ENCODE measurements at places on chromosomes 13 and 19.

DNA sequence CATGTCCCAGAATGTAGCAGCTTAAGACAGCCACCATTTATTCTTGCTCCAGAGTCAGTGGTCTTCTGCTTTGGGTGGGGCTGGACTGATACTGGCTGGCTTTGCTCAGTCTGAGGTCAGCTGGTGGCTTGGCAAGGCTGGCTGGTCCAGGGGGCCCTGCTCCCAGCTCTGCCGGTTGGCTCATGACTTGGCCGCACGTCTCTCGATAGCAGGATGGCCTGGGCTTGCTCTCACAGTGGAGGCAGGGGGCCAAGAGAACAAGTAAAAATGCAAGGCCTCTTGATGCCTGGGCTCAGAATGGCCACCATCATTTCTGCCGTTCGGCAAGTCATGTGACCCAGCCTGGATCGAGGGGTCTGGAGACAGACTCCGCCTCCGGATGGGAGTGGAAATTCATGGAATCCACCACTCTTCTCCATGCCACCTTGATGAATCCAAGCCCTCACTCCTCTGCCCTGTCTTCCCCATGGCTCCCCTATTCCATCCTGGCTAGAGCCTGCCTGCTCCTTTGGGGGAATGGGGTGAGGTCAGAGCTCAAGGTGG is 13.1 kb downstream of the ACTMAP start:
- no peak for DNase-seq

DNA sequence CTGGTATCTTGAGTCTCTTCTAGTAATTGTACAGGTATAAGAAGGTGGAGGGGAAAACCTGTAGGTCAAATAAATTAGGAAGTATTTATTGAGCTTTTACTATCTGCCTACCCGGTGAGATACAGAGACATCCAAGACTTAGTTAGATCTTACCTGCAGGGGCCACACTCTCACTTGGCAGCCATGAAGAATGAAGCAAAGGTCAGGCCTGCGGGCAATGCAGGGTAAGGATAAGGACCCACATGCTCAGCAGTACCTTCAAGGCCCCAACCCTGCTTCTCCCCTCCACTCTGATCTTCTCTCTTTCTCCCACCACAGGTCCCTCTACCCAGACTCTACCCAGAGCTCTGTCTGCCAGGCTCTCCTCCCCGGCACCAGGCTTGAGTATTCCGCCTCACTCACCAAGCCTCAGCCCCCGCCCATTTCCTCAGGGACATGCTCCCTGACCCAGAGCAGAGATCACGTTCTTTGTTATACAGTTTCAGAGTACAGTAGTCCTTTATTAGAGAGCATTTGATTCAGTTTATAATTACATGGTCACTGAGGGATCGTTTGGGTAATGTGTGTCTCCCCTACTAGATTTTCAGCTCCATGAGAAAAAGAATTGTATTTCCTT is 18.9 kb upstream of the CLDN10 start:
- DNase-seq: no peak

- no peak for DNase-seq
Observed at GRCh38 chr13:109684084-109684823, 102.1 kb downstream of the IRS2 start.

DNA sequence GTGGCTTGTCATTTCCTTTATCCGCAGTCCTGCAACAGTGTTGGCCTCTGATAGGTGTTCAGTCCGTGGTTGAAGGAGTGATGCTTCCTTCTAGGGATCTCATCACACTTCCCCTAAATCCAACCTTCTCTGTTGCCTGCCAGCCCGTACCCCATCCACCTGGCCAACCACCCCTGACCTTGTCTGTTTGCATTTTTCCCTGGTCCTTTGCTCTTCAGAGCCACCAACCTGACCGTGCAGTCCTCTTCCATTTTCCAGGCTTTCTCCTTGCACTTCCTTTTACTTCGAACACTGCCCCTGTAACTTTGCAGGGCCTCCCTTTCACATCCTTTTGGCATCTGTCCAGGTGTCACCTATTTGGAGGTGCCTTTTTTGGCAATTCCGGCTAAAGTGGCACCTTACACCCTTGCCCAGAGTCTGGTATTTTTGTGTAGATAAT is 696 bp downstream of the ZNF460 start:
- DNase-seq: no peak

DNA sequence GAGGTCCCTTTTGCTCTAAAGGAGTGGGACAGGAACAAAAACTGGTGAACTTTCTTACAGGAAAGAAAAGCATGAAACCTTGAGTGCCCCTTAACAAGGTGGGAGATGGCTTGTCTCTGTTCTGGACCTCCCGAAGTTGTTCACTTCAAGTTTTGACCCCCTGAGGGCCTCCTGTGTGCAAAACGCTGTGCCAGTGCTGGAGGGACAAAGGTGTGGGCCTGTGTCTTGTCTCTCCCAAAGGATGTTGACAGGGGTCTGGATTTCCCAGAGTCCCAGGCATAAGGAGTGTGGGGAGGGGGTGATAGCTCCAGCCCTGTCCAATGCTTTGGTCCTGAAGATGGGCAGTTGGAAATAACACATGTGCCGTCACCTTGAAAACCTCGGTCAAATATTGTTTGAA is 6.5 kb downstream of the ZNF536 start:
- DNase-seq: no peak

DNA sequence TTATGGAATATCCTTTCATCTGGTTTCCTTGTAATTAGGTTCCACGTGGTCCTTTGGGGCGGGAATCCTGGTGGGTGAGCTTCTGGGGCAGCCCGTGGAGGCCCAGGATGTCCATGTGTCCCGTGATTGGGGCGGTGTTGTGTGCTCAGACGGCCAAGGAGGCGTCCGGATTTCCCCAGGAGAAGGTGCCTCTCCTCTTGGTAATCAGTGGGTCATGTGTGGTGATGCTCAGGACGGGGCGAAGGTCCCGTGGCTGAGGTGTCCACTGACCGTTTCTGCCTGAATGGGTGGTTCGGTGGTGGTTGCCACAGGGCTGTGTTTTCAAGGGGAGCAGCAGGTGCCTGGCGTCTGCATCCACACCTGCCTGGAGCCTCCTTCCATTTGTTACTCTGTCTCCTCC is 52.2 kb upstream of the F7 start:
- DNase-seq: no peak

DNA sequence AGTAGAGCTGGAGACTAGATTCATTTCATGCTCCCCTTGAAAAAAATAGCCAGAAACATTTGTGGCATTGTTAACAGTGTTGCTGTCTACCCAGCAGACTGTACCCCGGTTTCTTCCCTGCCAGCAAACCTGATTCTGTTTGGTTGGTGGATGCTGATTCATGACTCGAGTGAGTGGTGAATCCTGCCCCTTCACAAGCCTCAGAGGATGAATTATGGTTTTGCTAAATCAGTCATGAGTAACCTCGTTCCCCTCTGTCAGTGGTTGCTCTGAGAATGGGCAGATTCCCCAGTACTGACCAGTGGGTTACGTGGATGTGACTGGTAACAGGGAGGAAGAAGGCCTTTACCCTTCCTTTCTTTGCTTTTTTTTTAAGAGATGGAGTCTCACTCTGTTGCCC is 10.1 kb downstream of the NLRP12 start:
- DNase-seq: no peak
